ENCODE measurements at places on chromosomes 3 and 15.

DNA sequence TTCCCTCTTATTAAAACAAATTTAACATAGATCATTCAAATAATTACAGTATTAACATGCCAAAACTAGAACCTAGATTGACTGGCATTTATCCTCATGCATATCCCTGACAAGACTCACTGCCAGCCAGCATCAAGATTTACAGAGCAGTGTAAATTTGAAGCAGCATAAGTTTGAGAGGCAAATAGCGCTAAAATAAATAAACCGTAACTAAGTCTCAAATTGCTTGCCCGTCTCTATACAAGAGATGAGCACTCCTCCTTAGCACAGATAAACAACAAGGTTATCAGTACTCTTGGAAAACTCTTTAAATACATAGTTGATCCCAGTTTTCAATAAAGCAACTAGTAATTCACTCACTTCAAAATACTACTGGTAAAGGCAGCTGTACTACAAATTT lies 29.6 kb downstream of the MSL2 start:
- DNase-seq, result no peak

- no peak for DNase-seq
Measured at GRCh38 chr3:160676547-160677303, at the start of gene ARL14. ARL14 (plus strand) TSS chr3:160677160; CDS start chr3:160677347, 187 bp downstream.

GRCh38 chr15:73941044-73941443 lies 14.8 kb downstream of the LOXL1 start:
- no peak for DNase-seq

DNA sequence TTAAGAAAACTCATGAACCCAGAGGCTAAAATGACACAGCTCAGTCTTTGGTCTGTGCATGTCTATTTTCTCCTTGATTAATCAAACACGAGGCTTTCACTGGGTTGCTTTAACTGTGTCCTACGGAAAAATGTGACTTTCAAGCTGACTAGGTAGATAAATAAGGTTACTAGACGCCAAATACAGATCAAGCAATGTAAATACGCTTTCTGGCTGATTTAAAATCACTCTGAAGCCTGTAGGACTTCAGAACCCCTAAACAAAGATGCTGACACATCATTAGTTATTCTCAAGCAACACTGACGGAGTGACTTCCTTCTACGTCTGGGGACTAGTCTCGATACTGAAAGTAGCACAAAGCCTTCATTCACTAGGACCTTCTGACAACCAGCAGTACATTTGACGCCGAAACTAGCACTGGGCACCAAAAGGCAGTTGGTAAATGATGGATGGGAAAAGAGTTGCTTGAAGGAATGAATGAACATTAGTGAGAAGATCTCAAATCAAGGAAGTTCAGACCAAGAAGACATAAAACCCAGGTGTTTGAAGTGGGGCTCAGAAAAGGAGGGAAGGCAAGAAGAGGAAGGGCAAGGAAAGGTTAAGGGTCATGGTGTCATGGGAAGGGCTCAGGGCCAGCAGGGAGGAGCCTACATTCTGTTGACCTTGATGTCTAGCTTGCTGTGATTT lies 67.1 kb upstream of the CDV3 start:
- DNase-seq, result no peak

Measured in NCI-H510A (cell line).